HS-5 (cell line): ENCODE measurements at places on chromosomes 16 and 17.

- no peak for DNase-seq
Measured at GRCh38 chr17:43871946-43872690, 25.1 kb downstream of the CD300LG start.

DNA sequence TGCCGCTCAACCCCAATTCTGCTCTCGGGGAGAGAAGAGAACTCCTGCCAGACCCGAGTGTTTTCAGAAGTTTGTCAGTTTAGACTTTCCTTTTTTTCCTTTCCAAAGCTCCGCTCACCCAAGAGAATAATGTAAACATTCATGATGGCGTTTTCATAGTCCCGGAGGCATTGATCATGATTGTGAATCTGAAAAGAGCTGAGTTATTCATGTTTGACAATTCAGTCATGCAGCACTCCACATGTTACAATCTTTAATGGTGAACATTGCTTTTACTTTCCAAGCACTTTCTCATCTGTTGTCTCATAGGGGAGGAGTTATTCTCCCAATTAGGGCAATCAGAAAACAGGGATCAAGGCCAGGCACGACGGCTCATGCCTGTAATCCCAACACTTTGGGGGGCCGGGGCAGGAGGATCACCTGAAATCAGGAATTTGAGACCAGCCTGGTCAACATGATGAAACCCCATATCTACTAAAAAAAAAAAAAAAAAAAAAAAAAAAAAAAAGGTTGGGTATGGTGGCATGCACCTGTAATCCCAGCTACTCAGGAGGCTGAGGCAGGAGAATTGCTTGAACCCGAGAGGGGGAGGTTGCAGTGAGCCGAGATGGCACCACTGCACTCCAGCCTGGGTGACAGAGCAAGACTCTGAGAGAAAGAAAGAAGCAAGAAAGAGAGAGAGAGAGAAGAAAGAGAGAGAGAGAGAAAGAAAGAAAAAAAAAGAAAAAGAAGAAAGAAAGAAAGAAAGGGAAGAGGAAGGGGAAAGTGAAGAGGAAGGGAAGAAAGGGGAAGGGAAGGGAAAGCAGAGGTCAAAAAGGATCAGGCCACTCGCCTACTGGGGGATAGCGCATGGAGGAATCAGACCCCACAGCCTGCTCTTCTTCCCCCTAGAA lies 70.0 kb upstream of the TNRC6C start:
- no peak for DNase-seq

DNA sequence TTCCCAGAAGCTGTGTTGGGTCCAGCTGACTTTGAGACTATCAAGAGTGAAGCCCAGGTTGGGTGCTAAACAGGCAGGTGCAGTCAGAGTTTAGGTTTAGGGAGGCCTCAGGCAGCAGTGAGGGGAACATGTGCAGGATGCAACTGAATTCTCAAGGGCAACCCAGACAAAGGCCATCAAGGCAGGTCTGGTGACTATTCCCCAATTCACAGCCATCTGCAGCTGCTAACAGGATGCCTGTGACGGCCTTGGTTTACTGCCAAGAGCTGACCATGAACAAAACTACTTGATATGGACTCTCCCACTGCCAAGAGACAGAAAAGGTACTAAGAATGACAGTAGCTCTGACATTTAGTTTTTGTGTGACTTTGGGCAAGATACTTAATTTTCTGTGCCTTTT lies 45.2 kb upstream of the BCAR1 start:
- no peak for DNase-seq

DNA sequence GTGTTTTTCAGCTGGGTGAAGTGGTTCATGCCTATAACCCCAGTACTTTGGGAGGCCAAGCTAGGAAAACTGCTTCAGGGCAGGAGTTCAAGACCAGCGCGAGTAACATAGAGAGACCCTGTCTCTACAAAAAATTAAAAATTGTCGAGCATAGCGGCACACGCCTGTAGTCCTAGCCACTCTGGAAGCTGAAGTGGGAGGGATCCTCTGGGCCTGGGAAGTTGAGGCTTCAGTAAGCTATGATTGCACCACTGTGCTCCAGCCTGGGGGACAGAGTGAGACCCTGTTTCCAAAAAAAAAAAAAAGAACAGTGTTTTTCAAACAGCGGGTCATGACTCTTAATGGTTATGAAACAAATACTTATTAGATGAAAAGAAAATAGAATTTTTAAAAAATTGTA lies 2.3 kb upstream of the CYTH1 start:
- no peak for DNase-seq

GRCh38 chr17:35084987-35085386 lies 21.5 kb upstream of the RFFL start:
- DNase-seq: no peak

GRCh38 chr16:28304214-28304613 lies 11.9 kb downstream of the SBK1 start:
- no peak for DNase-seq

DNA sequence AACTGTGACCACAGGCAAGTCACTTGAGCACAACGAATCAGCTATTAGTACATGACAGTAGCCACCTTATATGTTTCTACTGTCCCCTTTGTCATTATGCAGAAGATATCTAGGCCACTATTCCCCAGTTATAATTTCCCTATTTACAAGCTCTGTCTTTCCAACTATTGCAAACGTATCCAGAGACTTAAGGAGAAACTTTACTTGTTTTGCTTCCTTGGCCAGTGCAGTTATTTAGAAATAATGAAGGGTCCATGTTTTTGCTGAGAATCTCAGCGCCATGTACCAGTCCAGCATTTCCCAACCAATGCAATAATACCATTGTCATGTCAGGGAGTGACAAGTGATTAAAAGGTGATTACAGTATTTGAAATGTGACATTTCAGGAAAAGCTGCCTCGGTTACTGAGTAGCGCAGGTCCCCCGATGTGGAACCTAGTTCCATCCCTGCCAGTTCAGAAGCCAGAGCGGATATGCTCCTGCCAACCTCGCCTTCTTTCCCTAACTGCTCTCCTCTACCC lies 743 bp downstream of the ZNF624 start:
- peak; percentile 9 for DNase-seq

GRCh38 chr17:3039736-3040135 lies 23.7 kb downstream of the OR1D5 start:
- no peak for DNase-seq

- no peak for DNase-seq
Measured at GRCh38 chr16:12334071-12334470, 357.5 kb downstream of the SNX29 start.
